Epithelial cell of alveolus of lung (primary cell): ENCODE measurements at places on chromosomes 7 and 10. TPM values are rescaled to one million over a fixed set of nuclear protein-coding genes. Genes with fewer than 3 reads are reported as not detected.

Gene CACNB2
- 1.3 and 12.4 TPM in 2 replicates for total RNA-seq

Gene UPK3BL1
- total RNA-seq = 8.9 and 15.9 TPM in 2 replicates

Gene HOXA6
- total RNA-seq = 15.0 and 18.1 TPM in 2 replicates

Gene PLEKHS1
- not detected in 2 replicates for total RNA-seq

Gene SPDYE9
- not detected in 2 replicates for total RNA-seq

Gene SEMA3A
- total RNA-seq = 42.3 and 46.8 TPM in 2 replicates

Gene BMPER
- total RNA-seq = 3.8 and 7.4 TPM in 2 replicates

Gene AKR1C8
- not detected in 2 replicates for total RNA-seq

Gene PSD
- total RNA-seq = 6.8 and 12.2 TPM in 2 replicates

Gene ASB13
- total RNA-seq = 17.2 and 18.0 TPM in 2 replicates
